Fibroblast of skin of abdomen (primary cell): ENCODE measurements at places on chromosomes 13 and 19.

GRCh38 chr13:29504691-29505090, 90.8 kb downstream of the SLC7A1 start:
- no peak for DNase-seq

DNA sequence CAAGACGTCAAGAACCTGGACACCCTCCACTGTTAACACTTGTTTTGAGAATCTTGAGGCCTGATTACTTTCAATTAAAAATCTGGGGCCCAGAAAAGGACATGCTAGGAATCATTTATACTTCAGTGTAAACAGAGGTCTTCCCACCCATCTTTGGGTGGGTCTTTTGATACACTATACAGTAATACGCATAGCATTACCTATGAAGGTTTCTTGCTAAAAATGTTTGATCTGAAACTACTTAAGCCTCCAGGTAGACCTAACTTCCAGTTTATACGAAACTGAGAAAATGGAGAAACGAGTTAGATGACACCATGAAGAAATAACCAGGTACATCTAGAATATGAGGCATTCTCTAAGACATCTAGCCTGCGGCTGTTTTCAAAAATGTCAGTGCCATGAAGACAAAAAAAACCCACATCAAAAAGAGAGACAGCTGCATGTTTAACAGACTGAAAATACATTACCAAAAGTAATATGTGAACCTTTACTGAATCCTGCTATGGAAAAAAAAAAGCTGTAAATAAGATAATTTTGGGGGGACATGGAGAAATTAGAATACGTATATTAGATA, 36.6 kb downstream of the TGDS start:
- no peak for DNase-seq

- DNase-seq = no peak
Measured at GRCh38 chr13:45847554-45848224, 3.9 kb downstream of the SIAH3 start.

- DNase-seq = no peak
Measured at GRCh38 chr19:41133260-41133659, 19.0 kb downstream of the CYP2F1 start.

DNA sequence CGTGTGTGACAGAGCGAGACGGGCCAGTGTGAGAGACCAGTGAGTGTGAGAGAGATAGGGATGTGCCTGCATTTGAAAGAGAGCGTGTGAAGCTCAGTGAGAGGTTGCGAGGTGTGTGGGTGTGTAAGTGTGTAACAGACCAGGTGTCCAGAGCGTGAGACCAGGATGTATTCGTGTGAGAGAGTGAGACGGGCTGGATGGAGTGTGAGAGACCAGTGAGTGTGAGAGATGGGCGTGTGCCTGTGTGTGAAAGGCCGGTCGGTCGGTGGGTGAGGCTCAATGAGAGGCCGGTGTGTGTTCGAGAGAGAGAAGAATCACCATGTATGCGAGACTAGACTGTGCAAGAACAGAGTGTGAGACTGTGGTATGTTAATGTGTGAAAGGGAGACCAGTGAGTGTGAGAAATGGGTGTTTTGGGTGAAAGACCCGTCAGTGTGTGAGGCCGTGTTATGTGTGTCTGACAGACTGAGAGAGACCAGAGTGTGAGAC, 679 bp downstream of the ZNF471 start:
- DNase-seq = no peak

GRCh38 chr19:29482855-29483640, 42.7 kb upstream of the VSTM2B start:
- no peak for DNase-seq

DNA sequence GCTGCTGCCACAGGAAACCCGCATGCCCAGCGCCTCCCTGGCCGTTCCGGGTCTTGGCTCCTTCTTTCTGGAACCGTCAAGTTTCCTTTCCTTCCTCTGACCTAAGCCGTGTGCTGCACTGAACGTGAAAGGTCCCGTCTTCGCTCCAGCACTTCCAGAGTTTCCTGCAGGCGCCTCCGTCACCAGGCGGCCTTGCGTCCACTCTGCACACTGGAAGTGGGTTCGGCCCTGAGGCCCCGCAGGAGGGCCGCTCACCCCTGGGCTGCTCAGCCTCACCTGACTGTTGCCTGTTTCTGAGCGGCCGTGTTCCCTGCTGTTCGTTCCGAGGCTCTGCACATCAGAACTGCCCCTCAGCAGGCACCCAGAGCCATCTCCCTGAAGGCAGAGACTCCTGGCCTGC, 12.3 kb upstream of the MEX3D start:
- DNase-seq = no peak

- no peak for DNase-seq
Measured at GRCh38 chr13:39318161-39318560, 279.9 kb downstream of the NHLRC3 start.

GRCh38 chr19:35353635-35354034, 4.6 kb upstream of the FFAR3 start:
- DNase-seq = no peak

DNA sequence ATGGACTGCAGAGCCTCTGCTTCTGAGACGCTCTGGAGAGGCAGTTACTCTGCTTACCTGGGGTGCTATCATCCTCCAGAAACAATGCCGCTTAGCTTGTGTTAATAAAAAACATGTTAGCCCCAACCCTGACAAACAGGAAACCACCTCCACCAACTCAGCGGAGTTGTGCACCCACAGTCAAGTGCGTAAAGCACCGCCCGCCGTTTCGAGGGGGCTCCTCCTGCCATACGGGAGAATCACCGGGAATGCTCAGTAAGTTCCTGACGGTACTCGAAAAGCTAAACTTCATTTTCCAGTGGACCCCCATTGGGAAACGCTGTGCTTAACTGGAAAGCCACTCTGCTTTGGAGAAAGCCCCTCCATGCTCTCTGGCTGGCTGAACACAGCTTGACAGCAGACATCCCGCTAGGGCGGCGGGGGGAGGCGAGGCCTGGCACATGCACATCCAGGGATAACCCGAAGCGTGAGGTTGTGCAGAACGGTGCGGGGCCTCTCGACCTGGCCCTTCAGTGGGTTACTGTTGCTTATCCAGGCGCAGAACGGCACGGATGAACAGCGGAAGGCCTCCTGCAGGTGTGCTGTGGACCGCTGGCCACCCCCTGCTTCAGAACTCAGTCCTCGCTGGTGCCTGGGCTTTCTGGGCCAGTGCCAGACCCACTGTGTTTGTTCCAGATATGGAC, 17.1 kb downstream of the GAS6 start:
- no peak for DNase-seq

- DNase-seq = no peak
Measured at GRCh38 chr13:34421347-34421719, 520.7 kb upstream of the NBEA start.

GRCh38 chr13:113982296-113982661, 8.4 kb upstream of the C13orf46 start:
- no peak for DNase-seq

DNA sequence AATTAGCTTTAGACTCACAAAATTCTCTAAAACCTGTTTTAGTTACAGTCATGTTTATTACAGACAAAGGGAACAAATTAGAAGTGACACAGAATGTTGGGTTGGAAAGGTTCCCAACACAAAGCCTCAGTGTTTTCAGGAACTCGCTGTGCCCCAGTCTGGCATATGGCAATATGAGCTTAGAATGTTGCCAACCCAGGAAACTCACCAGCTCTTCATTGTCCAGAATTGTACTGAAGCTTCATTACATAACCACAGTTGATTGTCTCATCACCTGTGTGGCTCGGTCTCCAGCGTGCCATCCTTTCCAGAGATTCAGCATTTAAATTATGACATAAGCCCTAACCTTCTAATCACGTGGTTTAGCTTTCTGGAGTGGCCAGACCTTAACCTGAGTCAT, 19.1 kb downstream of the ZNF264 start:
- DNase-seq = no peak

GRCh38 chr13:81406639-81407292, 1065.8 kb upstream of the SPRY2 start:
- no peak for DNase-seq

GRCh38 chr13:94173312-94173854, 306.1 kb downstream of the DCT start:
- DNase-seq = peak; percentile 78

- peak; percentile 51 for DNase-seq
Measured at GRCh38 chr13:44052780-44053184, 173.1 kb downstream of the LACC1 start.

DNA sequence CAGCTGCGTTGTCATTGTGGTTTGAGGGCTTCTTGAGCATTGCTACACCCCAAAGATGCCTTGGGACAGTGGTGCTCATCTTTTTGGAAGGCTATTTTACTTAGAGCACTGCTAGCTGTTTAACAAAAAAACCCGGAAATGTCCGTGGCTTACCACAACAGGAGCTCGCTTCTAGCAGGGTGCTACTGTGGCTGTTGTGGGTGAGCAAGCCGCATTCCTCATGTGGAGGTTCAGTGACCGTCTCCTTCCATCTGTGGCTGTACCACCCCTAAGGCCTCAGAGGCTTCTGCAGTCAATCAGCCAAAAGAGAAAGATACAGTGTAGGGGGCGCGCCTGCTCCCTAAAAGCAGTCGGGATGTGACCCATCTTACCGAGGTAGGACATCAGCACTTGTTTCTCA, 1004.2 kb downstream of the UQCRFS1 start:
- DNase-seq = no peak

DNA sequence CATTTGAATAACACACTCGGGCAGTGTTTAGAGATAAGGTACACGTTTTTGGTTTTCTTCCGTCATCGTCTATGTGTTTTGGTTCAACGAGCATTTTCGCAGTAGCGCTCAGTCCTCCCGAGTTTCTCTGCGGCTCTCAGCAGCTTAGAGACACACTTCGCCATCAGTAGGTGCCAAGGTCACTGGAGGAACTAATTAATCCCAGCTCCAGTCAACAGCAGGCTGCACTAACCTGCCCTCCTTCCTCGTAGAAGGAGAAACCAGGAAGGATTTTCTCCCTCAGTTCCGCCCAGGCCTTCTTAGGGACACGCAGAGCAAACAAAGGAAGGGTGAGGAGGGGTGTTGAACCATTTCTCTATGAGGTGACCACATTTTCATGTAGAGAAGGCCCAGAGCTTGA, 12.6 kb downstream of the MBNL2 start:
- no peak for DNase-seq

DNA sequence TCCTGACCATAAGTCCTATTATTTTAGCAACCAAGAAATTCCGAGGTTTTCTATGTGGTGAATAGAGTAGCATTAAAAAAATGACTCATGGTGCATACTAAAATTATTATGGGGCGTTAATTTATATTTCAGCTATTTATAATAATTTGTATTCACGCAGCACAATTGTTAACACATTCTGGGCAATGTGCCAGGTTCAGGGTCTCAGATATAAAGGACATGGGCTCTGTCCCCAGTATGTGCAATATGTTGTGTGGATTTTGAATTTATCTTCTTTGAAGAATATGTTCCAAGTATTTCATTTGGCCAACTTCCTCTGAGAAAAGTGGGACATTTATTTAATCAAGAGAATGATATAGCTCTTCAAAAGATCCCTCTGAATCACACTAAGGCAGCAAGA, 1434.7 kb upstream of the PRR20A start:
- no peak for DNase-seq

- DNase-seq = no peak
Measured at GRCh38 chr19:2675892-2676291, 26.6 kb downstream of the GNG7 start.

DNA sequence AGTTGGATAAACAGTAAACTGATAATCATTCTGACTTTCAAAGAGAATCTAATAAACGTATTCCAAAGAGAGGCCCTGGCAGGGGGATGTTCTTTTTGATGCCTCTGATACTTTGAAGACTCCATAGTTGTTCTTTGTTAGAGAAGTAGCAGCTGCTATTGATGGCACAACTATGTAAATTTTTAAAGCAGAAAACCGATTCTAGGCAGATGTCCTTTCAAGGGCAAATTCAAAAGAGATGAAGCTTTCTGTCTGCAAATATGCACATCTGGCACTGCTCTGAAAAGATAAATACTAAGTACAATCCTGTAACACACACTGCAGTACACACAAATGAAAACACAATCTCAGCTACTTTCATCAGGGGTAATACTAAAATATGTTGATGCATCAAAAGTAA, 250.1 kb downstream of the VWA8 start:
- DNase-seq = no peak

DNA sequence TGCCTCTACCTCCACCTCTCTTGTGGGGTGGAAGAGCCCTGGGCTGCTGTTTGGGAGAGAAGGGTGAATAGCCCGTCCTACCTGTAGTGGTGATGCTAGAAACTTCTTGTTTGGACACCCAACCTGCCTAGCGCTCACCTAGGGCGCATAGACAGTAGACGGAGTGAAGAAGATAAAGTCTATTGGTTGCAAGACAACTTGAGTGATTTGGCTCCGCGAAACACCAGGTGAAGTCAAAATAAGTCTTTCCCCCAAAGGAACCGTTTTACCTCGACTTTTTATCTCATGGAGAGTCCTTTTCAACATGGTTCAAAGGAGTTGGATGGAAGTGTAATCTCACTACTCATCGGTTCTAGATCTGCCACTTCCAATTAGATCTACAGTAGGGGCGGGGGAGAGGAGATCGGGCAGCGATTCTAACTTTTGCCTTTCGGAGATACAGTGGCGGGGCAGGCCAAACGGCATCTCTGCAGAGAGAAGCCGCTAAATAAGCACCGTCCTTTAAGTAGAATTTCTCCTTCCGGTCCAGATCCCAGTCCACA, 694 bp upstream of the ZIC5 start:
- no peak for DNase-seq

DNA sequence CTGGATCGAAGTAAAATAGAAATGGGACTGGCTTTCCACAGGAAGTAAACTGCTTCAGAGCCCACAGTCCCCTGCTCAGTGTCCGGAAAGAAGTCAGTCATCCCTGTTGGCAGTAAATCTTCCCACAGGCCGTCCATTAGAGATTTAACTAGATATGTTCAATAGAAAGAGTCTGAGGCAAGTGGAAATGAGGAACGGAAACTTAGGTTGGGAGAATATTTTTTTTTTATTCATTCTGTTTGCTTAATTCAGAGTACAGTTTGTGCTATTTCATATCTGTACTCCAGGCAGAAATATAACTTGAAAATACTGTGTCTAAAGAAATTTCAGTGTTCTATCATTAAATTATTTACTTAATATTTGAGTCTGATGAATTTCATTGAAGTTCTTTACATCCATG, 22.7 kb downstream of the SLC25A15 start:
- no peak for DNase-seq

- DNase-seq = no peak
Measured at GRCh38 chr19:41968751-41969595, 9.9 kb upstream of the RABAC1 start.

DNA sequence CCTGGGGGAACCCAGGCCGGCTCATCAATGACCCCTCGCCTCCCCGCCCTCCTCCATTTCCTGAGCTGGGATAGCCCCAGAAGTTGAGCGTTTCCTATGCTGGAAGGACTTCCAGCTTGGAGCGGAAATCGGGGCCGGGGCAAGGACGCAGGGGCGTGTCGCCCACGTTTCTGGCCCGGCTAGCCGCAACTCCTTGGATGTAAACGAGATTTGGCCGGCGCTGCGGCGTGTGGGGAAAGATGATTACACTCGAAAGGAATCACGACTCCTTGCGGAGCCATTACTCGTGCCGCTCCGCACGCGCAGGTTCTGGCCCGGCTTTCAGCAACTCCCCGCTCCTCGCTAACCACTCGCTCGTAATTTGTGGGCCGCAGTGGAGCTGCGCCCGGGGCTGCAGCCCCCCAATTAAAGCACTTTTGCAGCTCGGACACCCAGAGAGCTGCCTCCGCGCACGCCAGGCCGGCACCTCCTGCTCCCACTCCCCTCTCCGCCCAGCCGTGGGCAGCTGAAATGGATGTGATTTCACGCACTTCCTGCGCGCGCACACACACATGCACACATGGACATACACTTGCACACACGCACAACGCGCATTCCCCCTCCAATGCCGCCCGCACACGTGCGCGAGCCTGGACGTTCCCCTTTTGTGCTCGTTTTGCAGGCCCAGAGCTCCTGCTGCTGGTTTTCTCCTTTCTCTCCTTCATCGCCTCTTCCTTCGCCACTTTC, 15.7 kb downstream of the ZIC5 start:
- DNase-seq = peak; percentile 35
